T-helper 2 cell (primary cell): ENCODE measurements at places on chromosomes 3 and 15.

- DNase-seq = no peak
Measured at GRCh38 chr15:73196113-73196512, 143.8 kb downstream of the NEO1 start.

- peak; percentile 43 for DNase-seq
Measured at GRCh38 chr15:47812470-47812999, 95.2 kb downstream of the SEMA6D start.

- peak; percentile 49 for DNase-seq
Measured at GRCh38 chr3:171163101-171164066, 136.9 kb upstream of the SLC2A2 start.

- DNase-seq = no peak
Measured at GRCh38 chr15:65177901-65178300, 7.2 kb downstream of the CLPX start.

- DNase-seq = no peak
Measured at GRCh38 chr3:4904811-4905695, 74.2 kb upstream of the BHLHE40 start.

GRCh38 chr15:76983590-76984375 is 11.1 kb upstream of the PSTPIP1 start:
- DNase-seq = no peak

DNA sequence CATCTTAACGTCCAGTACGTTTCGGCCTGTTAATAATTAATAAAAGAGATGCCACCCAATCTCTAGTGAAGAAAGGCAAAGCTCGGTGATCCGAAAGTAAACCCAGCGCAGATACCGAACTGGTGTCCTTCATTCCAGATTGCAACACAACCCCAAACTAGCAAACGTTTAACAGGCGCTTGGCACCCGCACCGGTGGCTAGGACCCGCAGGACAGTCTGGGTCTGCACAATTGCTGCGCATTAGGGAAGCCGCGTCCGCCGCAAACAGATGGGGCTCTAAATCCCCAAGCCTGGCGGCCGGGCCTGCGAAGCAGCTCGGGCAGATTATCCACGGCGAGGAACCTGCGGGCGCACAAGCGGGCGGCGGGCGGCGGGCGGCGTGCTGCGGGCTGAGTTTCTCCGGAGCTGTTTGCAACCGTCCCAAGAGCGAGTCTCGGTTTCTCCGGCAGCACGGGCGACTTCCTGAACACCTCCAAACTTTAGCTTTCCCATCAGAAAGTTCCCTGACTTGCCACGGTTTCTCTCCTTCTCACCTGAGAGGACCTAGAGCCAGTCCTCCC is 112.1 kb upstream of the ICE2 start:
- peak; percentile 63 for DNase-seq

- no peak for DNase-seq
Measured at GRCh38 chr15:49290191-49290590, 120.1 kb downstream of the GALK2 start.

DNA sequence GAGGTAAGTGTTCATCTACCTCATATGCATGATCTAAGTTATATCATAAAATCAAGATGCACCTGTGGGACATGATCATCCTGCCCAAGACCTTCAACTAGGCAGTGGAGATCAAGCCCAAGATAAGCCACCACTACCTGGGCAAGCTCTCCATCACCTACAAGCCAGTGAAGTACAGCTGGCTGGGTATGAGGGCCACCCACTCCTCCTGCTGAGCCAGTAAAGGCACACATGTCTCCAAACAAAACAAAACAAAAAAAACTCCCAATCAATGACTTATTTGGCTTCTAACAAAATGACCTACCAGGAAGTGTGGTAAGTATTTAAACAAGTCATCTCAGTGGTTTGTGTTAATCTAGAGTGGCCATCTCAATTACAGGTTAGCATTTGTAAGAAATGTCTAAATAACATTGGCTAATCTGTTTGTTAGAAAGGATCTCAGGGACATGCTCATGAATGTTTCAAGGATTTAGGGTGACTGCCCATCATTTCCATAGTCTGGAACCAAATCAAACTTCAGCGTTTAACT is 3.1 kb downstream of the PAQR9 start:
- peak; percentile 13 for DNase-seq

GRCh38 chr15:69535101-69535638 is 82.6 kb downstream of the RPLP1 start:
- no peak for DNase-seq

GRCh38 chr3:184756151-184757021 is 44.5 kb upstream of the MAGEF1 start:
- no peak for DNase-seq

DNA sequence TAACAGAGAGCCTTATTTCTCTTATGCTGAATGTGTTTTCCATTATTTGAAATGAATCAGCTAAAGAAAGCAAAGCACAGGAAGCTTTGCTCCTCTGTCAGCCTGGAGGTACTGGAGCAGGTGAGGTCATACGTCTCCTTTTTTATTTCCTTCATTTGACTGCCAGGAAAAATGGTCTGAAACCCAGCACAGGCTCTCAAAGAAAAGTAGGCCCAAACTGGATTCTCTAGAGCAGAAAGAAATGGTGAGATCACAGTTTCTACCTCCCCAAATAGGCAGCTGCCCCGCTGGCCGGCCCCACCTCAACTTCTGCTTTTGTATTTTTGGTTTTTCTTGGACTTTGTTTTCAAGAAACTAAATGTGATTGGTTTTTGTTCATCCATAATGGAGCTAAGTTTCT is 95.1 kb downstream of the RPL39L start:
- no peak for DNase-seq

DNA sequence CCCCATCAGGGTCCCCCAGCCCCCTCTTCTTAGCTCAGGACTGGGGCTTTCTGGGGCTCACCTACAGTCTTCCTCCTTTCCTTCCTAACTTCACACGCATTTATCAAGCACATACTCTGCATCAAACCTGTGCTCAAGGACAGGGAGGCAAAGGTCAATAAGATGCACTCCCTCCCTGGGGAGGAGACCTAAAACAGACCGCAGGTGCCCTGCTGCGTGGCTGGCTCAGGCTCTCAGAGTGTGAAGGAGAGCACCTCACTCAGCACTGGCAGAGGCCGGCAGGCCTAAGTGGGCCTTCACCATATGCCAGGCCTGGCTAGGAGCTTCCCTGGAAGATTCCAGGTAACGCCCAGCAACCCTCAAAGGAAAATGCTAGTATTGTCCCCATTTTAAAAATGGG is 16.5 kb downstream of the LIPC start:
- no peak for DNase-seq

DNA sequence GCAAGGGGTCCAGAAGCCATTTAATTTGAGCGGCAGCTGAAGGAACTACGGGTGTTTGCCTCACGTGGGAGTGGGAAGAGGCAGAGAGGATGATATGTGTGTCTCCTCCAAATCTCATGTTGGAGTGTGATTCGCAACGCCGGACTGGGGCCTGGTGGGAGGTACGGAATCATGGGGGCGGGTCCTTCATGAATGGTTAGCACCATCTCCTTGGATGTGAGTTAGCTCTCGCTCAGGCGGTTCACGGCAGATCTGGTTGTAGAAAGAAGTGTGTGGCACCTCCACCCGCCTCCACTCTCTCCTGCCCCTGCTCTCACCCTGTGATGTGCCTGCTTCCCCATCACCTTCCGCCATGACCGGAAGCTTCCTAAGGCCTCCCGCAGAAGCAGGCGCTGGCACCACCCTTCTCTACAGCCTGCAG is 25.4 kb downstream of the XXYLT1 start:
- DNase-seq = no peak

DNA sequence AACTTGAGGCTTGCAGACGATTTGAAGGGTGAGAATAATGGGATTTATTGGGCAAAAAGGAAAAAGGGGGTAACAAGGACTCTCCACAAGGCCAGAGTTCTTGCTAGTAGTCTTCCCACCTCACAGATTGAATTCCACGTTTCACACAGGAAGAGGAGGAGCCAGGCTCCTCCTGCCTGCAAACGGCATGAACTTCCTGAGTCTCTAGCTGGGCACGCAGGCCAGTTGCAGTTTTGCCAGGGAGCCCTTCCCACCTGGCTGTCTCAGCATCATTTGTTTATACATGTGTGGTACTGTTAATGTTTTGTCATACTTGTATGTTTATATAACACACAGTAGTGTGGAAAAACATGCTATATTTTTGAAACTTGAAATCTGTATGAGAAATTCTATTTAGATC is 155.0 kb downstream of the NLGN1 start:
- DNase-seq = no peak
